Nasal cavity respiratory epithelium epithelial cell of viscerocranial mucosa (primary cell): ENCODE measurements at places on chromosomes 5 and 9. TPM values are rescaled to one million over a fixed set of nuclear protein-coding genes. Genes with fewer than 3 reads are reported as not detected.

PCDHA5 gene
- total RNA-seq: 0.21 TPM in 1 of 2 replicates, not detected in the other

ZDHHC11 gene
- 1.0 and 5.0 TPM in 2 replicates for total RNA-seq

TNFSF8 gene
- total RNA-seq: not detected in 2 replicates

PRUNE2 gene
- under 0.01 and 0.28 TPM in 2 replicates for total RNA-seq
